NK-92 treated with Interleukin-12 subunit alpha and Interleukin-12 subunit beta, amount 100 ng/mL, for 24 hours (cell line): ENCODE measurements at places on chromosomes 13 and 19.

DNA sequence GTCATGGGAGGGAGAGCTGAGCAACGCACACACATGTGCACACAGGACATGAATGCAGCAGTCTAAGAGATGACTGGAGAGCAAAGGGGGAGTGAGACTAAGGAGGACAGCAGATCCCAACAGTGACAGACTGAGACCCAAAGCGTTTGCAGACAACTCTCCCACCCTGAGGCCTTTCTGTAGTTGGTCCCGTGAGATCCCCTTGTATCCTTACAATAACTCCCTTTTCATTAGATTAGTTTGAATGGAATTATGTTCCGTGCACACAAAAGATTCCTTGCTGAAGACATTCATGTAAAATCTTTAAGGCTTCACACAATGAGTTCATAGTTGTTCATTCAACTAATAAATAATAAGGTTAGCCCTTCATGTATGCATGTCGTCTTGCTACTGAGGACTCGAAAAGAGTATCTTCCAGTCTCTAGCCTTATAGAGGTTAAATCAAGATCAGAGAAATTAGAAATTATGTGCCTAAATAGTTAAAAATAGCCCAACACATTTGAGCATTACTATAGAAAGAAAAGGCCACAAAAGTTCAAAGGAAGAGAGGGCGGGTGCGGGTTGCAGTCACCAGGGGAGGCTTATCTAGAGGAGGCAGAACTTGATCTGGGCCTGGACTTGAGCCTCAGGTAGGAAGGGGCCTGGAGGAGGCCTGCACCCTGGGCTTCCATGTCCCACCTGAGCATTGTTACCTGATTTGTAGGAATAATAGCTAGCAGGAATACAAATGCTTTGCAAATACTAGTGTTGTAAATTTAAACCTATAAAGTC is 3.1 kb upstream of the GTF3A start:
- DNase-seq: no peak

GRCh38 chr13:106061781-106062180 is 473.7 kb downstream of the EFNB2 start:
- DNase-seq: no peak

- no peak for DNase-seq
These were observed 961.6 kb upstream of the MIR17HG start for GRCh38 chr13:90385781-90386489.

DNA sequence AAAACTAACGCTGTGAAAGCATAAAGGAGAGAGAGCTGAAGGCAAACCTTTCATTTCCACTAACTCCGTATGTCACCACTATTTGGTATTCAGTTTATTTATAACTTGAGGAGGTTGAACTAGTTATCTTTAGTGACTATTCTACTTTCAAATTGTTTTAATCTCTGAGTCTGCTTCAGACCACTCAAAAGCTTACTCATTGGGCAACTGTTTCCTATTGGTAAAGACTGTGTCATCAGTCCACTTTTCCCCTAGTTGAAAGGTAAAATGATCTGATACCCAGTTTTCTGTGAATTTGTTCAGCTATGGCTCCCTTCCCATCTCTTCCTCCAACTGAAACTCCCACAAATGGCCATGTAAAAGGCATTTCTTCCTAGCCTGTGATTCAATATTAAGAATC is 39.1 kb downstream of the TEX26 start:
- DNase-seq: no peak

DNA sequence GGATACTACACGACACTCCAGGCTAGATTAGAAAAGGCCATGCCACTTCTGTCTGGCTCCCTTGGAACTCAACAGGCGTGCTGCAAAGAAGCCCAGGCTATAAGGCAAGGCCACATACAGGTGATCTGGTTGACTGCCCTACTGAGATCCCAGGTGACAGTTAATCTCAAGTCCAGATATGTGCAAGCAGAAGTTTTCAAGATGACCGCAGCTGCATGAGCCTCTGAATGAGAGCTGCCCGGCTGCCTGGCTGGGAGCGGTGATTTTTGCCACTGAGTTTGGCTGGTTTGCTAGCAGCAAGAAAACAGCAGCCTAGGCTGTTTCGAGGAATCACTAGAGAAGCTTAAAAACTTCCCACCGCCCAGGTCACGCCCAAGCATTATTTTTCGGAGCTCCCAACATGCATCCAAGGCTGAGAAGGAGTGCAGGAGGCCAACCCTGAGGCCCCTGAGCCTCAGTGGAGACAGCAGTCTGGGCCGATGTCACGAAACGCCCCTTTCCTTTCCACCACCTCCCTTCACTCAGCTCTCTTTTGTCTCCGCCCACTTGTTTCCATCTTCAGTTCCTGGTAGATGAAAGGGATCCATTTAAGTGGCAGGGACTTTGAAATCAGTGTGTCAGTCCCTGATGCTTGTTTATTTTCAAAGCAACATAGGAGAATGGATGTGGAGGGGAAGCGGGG is 14.0 kb upstream of the URI1 start:
- DNase-seq: no peak

GRCh38 chr13:111595791-111596190 is 275.3 kb downstream of the TEX29 start:
- no peak for DNase-seq

GRCh38 chr13:84431646-84432045 is 549.4 kb upstream of the SLITRK1 start:
- DNase-seq: no peak

GRCh38 chr19:10043286-10043927 is 30.1 kb downstream of the RDH8 start:
- DNase-seq: no peak

DNA sequence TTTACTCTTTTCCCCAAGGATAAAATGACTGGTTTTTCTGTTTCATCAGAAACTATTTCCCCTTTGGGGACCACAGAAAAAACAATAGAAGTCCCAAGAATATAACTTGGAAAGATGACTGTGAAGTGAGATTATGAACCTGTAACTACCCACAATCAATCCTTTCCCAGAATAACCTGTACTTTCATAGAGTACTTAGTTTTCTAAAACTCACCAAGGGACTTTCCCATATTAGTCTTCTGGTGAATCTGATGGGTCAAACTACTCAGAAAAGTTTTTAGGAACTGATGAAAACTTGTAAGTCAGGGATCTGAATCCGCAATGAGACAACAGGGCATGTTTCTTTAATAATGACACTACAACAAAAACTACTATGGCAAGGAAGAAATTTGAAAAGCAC is 62.6 kb downstream of the STK24 start:
- DNase-seq: no peak

GRCh38 chr19:11053817-11054195 is 35.5 kb upstream of the LDLR start:
- no peak for DNase-seq

GRCh38 chr13:28872427-28873176 is 52.5 kb downstream of the MTUS2 start:
- DNase-seq: no peak

DNA sequence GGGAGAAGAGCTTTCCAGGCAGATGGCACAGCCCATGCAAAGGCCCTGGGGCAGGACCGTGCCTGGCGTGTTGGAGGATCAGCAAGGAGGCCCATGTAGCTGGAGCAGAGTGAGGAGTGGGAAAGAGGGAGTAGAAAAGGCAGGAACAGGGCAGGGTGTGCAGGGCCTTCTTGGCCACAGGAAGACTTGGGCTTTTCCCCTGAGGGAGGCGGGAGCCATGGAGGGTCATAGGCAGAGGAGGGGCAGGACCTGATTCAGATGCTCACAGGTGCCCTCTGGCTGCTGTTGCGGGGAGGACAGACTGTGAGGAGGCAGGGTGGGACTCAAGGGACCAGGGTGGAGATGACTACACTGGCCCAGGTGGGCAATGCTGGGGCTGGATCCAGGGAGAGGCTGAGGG is 13.8 kb upstream of the PTPRS start:
- DNase-seq: no peak

GRCh38 chr19:58274771-58275201 is 4.0 kb upstream of the ZNF8 start:
- DNase-seq: no peak

GRCh38 chr19:15129856-15130585 is 22.8 kb downstream of the SYDE1 start:
- DNase-seq: no peak

DNA sequence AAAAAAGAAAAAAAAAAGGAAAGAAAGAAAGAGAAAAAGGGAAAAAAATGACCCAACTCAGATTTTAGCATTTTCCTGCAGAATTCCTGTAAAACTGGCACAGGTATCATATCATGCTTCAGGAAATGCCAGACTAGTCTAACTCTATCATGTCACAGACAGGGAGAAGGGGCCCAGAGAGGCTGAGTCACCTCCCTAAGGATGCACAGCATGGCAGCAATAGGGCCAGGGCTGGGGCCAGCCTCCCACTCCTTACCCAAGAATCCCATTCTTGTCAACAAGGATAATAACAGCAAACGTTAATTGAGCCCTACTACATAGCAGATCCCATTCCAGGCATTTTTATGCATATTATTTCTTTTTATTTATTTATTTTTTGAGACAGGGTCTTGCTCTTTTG is 8.5 kb downstream of the GPR4 start:
- DNase-seq: no peak

DNA sequence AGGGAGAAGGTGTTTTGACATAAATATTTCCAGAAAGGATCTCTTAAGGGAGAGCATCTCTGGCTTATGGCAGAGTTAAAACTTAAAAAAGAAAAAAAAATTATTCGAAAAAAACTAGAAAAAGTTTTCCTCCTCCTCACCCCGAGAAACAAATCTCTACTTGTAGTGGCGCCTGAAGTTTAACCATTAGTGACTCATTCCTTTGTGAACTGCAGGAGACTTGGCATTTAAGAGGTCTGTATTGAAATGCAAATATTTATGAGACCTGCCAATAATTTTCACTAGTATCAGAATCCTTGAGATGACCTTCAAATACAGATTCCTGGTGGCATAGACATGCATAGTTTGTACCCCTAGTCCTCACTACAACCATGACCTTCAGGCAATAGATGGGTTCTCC is 64.9 kb upstream of the MED4 start:
- DNase-seq: no peak

DNA sequence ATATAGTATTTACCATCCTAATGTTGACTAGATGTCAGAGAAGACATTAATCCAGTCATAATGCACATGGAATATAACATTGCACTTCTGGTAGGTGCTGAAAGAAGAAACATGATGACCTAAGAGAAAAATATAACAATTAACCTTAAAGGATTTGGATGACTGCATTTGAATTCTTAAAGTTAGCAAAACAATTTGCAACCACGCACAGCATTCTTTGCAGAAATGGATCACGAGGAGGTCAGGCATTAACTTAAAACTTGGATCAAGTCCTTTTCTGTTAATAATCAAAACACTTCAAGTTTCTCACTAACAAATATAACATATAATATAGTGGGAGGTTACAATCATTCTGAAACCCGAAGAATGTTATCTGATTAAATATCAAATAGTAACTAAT is 525.0 kb upstream of the SLITRK6 start:
- DNase-seq: no peak

DNA sequence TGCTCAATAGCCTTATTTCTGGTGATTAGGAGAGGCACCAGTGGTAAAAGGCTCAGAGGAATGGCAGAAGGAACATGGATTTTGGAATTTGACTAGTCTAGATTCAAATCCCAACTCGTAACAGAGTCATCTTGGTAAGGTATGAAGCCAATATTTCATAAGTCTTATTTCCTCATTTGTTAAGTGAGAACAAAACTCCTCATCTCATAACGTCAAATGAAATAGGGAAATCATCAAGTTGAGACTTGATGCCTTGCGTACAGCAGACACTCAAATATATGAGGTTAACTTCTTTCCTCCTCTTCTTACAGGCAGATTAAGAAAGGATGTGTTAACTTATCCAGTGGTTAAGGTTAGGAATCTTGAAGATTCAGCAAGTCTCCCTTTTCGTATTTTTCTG is 189.2 kb downstream of the DLEU7 start:
- DNase-seq: no peak

GRCh38 chr13:98556968-98557631 is 19.8 kb downstream of the STK24 start:
- no peak for DNase-seq

GRCh38 chr13:95349267-95349666 is 48.0 kb upstream of the ABCC4 start:
- no peak for DNase-seq

DNA sequence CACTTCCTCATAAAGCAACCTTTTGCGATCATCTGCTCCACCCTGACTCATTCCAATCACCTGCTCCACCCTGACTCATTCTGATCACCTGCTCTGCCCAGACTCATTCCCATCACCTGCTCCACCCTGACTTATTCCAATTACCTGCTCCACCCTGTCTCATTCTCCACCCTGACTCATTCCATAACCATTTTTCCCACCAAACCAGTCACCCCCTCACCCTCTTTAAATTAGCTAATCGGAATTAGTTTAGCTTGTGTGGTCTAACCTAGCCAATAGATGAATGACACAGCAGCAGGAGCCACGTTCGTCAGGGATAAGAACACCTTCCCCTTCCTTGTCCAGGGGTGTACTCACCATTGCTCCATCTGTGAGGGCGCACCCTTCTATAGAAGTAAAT is 134.0 kb downstream of the COG6 start:
- no peak for DNase-seq

DNA sequence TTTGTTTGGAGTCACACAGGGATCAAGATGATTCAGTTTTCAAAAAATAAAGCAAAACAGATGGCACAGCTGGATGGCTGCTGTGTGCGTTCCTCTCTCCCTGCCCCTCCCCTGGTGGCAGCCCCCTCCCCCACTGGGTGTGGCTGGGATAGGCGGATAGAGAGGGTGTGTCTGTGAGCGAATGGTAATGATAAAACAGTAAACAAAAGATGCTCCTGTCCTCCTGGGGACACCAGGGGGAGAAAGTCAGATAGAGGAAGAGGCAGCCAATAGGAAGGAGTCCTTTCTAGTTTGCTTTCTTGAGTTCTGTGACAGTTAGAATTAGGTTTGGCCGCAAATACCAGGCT is 6.5 kb downstream of the TMEM255B start:
- DNase-seq: no peak

GRCh38 chr13:105737688-105738087 is 797.8 kb downstream of the EFNB2 start:
- no peak for DNase-seq

GRCh38 chr13:53357582-53357981 is 329.0 kb downstream of the OLFM4 start:
- DNase-seq: no peak

- no peak for DNase-seq
These were observed 219.0 kb downstream of the KATNAL1 start for GRCh38 chr13:30088312-30088855.

DNA sequence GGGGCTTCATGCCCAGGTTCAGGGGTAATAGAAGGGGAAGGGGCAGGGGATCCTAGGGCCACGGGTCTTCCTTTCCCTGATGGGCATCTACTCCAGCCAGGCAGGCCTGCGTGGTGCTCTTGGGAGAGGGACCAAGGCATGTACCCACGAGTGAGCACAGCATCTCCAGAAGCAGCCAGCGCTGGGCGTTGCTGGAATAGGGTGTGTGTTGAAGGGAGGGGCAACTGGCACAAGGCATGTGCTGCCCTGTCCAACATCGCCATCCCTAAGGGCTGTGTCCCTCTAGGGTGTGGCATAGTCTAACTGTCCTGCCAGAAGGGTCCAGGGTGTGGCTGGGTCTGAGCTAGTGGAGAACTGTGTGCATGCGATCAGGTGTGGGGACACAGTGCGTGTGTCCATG is 2.9 kb downstream of the NOTCH3 start:
- DNase-seq: no peak

- DNase-seq: no peak
These were observed 278.5 kb upstream of the HTR2A start for GRCh38 chr13:47175172-47175866.

- DNase-seq: no peak
These were observed 32.1 kb downstream of the SMAD9 start for GRCh38 chr13:36887758-36888521.
